ENCODE measurements at places on chromosomes 6 and 20.
A peak's percentile ranks its signal among the peaks of the same experiment; 100 is the strongest.

GRCh38 chr20:36086767-36087166, 67.8 kb upstream of the EPB41L1 start:
- H3K36me3 ChIP-seq = no peaks in the 10 kb centered on the region
- no peak overlapping the region for H3K4me3 ChIP-seq
- H3K4me1 ChIP-seq = no peaks in the 10 kb centered on the region
- no peak for ATAC-seq
- H3K27me3 ChIP-seq = peaks cover 55% of the 10 kb centered on the region

DNA sequence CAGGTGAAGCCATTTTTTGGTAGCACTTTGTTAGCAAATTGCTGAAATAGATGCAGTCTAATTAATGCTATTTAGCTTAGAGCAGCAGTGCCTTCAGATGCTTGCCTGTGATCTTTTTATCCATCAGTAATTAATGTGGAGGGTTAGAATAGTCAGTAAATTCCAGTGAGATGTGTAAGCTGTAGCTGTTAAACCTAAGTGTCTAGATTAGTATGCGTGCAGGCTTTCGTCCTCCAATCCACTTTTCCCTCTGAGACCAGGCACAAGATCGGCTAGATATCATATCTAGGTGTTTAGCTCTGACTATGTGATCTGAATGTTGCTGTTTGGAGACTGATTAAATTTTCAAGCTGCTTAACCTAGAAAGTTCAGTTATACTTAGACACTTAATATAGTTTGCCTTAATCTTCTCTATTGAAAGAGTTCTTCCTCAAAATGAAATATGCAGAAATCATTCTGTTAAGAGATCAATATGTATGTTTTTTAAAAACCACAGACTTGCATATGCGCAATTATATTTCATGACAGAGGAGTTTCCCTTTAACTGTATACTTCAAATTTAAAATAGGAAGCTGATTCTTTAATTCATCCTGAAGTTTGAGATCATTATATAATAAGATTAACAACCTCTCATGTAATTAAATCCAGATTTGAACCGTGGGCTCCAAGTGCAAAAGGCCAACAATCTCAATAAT, 41.2 kb downstream of the XRN2 start:
- no peaks in the 10 kb centered on the region for H3K4me1 ChIP-seq
- ATAC-seq = no peak
- H3K27me3 ChIP-seq = no peaks in the 10 kb centered on the region
- H3K27ac ChIP-seq = no peak overlapping the region
- peaks cover 79% of the 10 kb centered on the region for H3K36me3 ChIP-seq

GRCh38 chr6:125798734-125799508, 8.2 kb downstream of the NCOA7 start:
- H3K27me3 ChIP-seq = no peaks in the 10 kb centered on the region
- H3K27ac ChIP-seq = no peak overlapping the region
- no peak for ATAC-seq
- H3K36me3 ChIP-seq = no peaks in the 10 kb centered on the region
- no peak overlapping the region for H3K4me3 ChIP-seq

DNA sequence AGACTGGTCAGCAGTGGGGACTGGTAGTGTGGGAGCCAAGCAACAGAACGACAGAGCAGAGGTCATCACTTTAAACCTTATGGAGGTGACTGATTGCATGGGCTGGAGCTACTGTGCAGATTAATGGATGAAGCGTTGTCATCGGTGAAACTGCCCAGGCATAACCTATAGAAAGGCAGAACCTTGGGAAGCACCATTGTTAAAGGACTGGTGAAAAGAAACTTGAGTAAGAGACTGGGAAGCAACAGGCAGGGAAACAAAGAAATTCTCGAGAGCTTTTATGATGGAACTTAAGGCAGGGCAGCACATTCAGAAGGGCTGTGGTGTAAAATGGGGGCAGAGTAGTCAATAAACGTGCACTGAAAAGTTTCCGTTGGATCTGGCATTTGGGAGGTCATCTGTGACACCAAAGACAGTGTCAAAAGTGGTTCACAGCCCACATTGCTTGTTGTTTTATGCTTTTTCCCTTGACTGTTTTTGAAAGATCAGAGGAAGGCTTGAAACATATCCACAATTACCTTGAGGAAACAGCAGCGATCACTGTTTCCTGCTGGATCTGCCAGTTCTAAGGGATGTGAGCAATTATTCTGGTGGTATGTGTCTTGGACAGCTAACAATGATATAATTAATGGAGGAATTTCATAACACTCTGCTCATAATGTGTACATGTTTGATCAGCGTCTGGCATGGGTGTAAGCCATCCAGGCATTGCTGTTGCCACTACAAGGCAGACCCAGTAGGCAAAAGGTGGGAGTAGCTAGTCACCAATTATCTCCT, 62.7 kb downstream of the LRRC1 start:
- H3K4me1 ChIP-seq = no peaks in the 10 kb centered on the region
- H3K36me3 ChIP-seq = no peaks in the 10 kb centered on the region
- no peak overlapping the region for H3K4me3 ChIP-seq
- ATAC-seq = peak; percentile 44
- H3K27me3 ChIP-seq = no peaks in the 10 kb centered on the region

- no peaks in the 10 kb centered on the region for H3K27me3 ChIP-seq
- H3K4me3 ChIP-seq = no peak overlapping the region
Measured at GRCh38 chr6:126842769-126843168, 275.7 kb upstream of the RSPO3 start.
